ENCODE measurements at places on chromosomes 5 and 9.

DNA sequence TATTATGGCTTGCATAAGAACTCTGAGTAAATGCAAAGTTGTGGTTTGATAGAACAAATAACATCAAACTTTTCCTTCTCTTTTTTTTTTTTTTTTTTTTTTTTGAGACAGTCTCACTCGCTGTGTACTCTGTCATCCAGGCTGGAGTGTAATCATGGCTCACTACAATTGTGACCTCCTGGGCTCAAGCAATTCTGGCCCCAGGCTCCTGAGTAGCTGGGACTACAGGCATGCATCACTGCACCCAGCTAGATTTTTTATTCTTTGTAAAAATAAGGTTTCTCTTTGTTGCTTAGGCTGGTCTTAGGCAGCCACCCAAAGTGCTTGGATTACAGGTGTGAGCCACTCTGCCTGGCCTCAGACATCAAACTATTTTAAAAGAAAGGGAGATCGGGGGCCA is 19.0 kb upstream of the PTGER4 start:
- DNase-seq = no peak

DNA sequence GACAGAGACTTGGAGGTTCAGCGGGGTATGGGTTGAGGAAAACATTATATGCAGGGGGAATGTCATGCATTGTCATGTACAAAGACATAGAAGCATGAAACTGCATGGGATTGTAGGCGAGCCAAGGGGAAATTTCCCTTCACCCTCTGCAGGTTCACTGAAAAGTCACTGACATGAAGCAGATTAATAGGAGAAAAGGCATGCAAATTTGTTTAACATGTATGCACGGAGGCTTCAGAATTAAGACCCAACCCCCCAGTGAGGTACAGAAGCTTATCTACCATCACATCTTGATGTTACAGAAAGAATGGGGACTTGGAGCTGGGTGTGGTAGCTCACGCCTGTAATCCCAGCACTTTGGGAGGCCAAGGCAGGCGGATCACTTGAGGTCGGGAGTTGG is 18.5 kb downstream of the NIM1K start:
- no peak for DNase-seq

- DNase-seq = no peak
These were observed 57.1 kb downstream of the PSD2 start for GRCh38 chr5:139852696-139853095.

GRCh38 chr5:65121880-65122436 is 353.2 kb downstream of the CWC27 start:
- DNase-seq = no peak

DNA sequence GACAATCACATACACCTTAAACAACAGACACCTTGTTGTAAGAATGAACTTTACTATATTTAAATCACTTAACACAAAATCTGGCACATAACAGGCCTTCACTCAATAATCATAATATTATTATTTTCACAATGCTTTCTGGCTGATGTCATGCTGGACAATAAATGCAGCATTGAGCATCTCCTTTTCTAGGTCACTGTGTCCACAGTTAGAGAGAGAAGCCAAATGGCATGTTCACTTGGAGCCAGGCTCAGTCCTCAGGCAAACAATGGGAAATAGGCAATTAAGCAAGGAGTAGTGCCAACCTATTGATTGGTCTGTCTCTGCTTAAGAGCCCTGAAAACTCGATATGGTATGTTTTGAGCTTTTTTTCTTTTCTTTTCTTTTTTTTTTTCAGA is 50.6 kb upstream of the KLF4 start:
- peak; percentile 21 for DNase-seq

GRCh38 chr5:13027874-13028273 is 916.6 kb downstream of the DNAH5 start:
- DNase-seq = no peak

- DNase-seq = no peak
These were observed 36.8 kb upstream of the SSBP2 start for GRCh38 chr5:81787474-81788242.

- DNase-seq = no peak
These were observed 23.5 kb downstream of the HMCN2 start for GRCh38 chr9:130288926-130289690.

DNA sequence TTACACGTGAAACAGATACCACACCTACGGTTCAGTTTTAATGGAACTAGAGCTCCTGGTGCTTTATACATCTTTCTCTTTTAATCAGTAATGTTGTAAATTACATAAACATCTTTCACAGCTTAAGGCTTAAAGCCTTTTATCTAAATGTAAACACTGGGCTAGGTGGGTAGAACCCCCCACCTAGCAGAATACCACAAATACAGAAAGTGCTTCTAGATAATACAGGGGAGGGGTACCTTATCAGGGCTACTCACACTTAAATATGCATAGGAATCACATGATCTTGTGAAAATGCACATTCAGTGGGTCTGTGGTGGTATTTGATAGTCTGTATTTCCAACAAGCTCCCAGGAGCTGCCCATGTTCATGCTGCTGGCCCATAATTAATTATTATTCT is 256.4 kb upstream of the TARS1 start:
- DNase-seq = no peak

DNA sequence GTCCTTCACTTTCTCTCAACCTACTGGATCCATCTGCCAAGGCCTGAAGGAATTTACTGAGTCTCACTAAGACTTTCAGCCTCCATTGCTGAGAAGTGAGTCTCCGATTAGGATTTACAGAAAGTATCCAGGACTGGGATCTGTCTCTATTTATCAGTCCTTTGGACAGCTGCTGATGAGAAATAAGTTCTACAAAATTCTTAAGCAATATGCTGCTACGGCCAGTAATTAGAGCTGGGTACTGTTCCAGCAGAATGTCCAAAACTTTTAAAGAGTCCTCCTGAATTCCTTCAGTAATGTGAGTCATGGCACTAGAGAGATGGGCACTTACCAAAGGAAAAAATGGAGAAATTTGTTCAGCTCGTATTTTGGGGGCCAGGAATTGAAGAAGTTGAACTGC is 5.9 kb downstream of the TEX10 start:
- DNase-seq = no peak

- DNase-seq = no peak
These were observed 88.5 kb upstream of the SLC25A48 start for GRCh38 chr5:135745897-135746500.

DNA sequence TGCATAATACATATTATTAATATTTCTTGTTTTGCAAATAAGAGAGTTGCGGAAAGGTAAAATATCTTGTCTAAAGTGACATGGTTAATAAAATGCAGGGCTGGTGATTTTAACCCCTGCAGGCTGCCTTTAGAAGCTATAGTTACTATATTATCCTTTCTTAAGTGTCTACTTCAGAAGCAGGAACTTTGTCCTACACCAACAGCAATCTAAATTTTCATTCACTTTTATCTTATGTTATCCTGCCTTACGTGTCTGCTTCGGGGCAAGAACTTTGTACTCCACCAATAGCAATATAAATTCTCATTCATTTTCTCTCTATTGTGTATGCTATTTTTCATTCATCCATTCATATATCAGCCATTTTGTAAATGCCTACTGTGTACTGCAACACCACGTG is 719.5 kb downstream of the TLR4 start:
- no peak for DNase-seq

GRCh38 chr9:80954521-80954920 is 734.8 kb downstream of the TLE1 start:
- DNase-seq = no peak

DNA sequence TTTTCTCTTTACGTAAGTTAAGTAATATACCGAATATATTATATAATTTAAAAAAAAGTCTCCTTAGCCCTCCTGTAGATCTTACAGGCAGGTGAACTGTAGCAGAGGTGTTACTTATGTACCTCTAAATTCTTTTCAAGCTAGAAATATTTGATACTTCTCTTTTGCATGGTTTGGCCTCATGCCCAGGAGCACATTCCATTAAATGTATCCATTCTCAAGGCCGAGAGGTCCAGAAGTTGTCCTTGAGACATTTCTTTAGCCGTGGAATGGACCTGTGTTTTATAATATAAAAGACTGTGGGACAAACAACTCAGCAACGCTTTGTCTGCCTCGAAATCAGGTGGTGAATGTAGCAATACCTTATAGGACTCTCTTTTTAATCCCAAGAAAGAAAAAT is 184.5 kb downstream of the TRIO start:
- no peak for DNase-seq

- no peak for DNase-seq
These were observed 142.9 kb downstream of the BNC2 start for GRCh38 chr9:16727452-16728136.

- peak; percentile 98 for DNase-seq
These were observed at the start of gene LHX2 for GRCh38 chr9:124011460-124012301. Gene LHX2, plus strand, starts transcription at chr9:124011768. Its CDS starts 581 bp downstream, at chr9:124012349.

DNA sequence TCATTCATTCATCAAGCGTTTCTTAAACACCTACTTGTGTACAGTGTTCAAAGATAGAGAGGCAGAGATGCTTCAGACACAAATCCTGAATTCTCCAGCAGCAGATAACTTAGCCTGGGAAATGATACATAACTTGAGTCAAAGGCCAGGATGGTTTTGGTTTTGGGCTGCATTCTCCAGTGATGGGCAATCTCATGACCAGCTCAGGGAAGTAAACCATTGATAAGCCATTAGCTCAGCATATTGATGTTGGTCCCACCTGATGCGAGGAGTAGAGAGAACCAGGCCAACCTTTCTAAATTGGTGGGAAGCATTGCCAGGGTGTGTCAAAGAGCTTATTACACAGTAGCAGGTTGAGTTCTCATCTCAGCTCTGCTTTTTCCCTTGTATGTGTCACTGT is 53.0 kb downstream of the SH3RF2 start:
- DNase-seq = no peak

- DNase-seq = no peak
These were observed 136.4 kb upstream of the FBXL7 start for GRCh38 chr5:15363601-15364000.

- no peak for DNase-seq
These were observed 308.2 kb upstream of the PRR16 start for GRCh38 chr5:120155873-120156272.

- DNase-seq = no peak
These were observed 88.8 kb downstream of the CARTPT start for GRCh38 chr5:71807909-71808308.

GRCh38 chr5:59757442-59757841 is 136.1 kb downstream of the PDE4D start:
- DNase-seq = no peak

DNA sequence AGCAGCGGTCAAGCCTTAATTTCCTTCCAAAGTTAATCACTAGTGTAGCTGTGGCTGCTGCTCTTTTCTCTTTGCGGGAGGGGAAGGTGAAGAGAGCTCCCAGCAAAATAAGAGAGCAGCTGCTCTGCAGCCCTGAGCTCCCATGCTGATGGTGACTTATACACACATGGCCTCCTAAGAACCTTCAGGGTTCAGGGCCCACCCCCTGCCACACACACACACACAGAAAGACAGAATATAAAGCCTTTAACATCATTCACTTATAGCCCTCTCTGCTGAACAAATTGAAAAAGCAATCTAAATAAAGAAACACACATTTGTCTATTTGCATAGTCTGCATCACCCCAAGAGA is 43.6 kb downstream of the GAS1 start:
- no peak for DNase-seq

DNA sequence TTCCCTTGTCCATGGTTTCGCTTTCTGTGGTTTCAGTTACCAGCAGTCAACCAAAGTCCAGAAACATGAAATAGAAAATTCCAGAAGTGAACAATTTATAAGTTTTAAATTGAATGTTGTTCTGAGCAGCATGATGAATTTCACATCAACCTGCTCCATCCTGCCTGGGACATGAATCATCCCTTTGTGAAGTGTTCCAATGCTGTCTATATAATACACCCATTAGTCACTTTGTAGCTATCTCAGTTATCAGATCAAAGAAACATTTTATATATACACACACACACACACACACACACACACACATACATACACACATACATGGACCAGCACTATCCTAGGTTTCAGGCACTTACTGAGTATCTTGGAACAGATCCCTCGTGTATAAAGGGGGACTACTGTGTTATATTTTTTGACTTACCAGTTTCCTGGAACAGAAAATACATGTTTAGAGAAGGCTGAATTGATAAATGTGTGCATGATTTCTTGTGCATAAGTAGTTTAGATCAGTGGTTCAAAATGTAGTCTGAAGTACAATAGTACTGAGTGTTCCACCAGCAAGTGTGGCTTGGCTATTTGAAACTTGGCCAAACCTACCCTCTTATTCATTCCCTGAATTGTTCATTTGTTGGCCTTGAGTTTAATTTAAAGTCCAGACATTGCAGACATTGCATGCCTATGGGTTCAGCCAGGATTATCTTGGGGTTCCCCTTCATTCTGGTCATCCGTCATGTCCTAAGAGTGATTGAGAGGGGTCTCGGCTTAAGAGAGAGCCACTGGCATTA is 510.0 kb downstream of the GADD45G start:
- DNase-seq = no peak

DNA sequence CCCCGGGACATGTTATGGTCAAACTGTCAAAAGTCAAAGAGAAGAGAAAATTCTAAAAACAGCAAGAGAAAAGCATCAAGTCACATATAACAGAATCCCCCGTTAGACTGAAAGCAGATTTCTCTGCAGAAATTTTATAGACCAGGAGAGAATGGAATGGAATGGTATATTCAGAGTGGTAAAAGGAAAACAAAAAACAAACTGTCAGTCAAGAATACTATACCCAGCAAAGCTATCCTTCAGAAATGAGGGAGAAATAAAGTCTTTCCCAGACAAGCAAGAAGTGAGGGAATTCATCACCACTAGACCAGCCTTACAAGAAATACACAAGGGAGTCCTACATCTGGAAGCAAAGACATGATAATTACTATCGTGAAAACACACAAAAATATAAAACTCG is 208.0 kb downstream of the CACNA1B start:
- no peak for DNase-seq

- DNase-seq = no peak
These were observed 31.5 kb downstream of the MED27 start for GRCh38 chr9:132048201-132048600.

GRCh38 chr9:107973451-107973850 is 483.9 kb upstream of the KLF4 start:
- no peak for DNase-seq

DNA sequence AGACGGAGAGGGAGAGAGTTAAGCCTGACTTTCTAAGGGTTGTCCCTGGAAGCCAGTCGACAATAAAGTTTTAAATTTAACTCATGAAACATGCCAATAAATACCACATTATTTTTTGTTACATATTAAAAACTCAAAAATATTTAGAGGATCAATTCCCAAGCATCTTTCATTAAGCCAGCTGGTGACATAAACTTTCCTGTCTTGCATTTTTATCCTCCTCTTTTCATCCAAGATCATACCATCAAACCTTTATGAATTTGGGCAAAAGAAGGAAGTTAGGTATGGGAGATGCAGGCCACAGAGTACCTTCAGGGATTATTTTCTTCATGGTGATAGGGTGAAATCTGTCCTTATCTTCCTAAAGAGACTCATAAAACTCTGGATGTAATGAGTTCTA is 178.3 kb upstream of the FBXL17 start:
- DNase-seq = no peak

GRCh38 chr5:121053055-121053985 is 589.2 kb downstream of the PRR16 start:
- no peak for DNase-seq
